Amniotic stem cell (primary cell): ENCODE measurements at places on chromosomes 13 and 19.

- no peak for DNase-seq
Observed at GRCh38 chr13:69623973-69624372, 483.7 kb upstream of the ATXN8OS start.

GRCh38 chr19:43595605-43595998 is 332 bp downstream of the IRGQ start:
- no peak for DNase-seq

GRCh38 chr13:41313659-41314197 is 2.7 kb downstream of the NAA16 start:
- DNase-seq: no peak

- DNase-seq: no peak
Observed at GRCh38 chr19:47657719-47658118, 48.8 kb downstream of the BICRA start.

- no peak for DNase-seq
Observed at GRCh38 chr19:38813323-38813722, 578 bp upstream of the LGALS4 start.

- DNase-seq: no peak
Observed at GRCh38 chr19:50679177-50680125, 30.2 kb downstream of the C19orf81 start.

GRCh38 chr19:31715249-31715945 is 366.2 kb upstream of the TSHZ3 start:
- no peak for DNase-seq

DNA sequence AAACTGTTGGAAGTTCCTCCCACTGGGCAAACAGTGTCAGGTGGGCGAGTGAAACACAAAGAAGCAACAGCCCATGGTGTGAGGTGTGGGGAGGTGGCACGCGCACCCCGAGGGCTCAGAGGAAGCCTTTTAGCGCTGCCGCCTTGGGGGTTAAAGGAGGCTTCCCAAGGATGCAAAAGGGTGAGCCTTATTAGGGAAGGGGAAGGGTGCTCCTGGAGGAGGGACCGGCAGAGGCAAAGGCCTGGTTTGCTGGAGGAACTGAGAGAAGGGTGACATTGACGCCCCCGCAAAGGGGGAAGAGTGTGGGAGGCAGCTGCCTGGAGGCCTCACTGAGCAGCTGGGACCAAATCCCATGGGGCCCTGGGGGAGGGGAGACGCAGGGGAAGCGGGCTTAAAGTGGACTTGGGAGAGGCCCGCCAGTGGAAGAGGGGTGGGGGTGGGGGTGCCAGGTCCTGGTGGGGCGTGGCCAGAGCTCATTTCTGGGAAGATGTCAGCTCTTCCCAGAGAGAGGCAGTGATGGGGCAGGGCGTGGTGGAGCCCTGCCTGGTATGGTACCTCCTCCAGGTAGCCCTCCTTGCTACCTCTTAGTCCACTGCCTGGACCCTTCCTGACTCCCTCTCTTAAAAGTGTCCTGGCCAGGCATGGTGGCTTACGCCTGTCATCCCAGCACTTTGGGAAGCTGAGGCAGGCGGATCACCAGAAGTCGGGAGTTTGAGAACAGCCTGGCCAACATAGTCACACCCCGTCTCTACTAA is 12.0 kb upstream of the FCHO1 start:
- DNase-seq: no peak

DNA sequence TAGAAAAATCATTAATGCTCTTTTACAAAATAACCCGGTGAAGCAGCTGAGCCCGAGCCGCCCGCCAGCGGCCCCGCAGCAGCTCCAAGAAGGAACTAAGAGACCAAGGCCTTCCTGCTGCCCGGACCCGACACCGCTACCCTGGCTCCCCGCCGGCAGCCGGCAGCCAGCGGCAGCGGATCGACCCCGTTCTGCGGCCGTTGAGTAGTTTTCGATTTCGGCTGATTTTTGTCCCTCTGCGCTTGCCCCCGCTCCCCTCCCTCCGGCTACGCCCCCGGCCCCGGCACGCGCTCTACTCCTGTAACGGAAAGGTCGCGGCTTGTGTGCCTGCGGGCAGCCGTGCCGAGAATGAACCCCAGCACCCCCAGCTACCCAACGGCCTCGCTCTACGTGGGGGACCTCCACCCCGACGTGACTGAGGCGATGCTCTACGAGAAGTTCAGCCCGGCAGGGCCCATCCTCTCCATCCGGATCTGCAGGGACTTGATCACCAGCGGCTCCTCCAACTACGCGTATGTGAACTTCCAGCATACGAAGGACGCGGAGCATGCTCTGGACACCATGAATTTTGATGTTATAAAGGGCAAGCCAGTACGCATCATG is at the start of gene PABPC3:
Gene PABPC3, plus strand, starts transcription at position 286 of the 603 bp plus-strand sequence. Its CDS starts 63 bp downstream, at position 349.
- no peak for DNase-seq

DNA sequence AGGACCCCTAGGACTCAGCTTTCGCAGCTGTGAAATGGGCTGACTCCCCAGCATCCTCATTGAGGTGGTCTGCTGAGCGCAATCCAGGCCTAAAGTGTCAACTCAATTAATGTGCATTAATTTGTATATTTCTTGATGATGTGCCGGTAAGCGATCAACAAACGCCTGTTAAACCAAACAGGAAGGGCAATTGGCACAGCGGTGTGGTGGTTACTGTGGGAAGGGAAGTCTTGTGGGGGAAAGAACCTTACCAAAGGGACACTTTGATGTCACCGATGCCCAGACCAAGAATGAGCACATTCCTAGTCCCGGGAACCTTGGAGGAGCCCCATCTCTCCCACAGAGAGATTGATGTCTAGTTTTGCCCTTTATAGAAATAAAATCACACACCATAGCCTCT is 1.6 kb downstream of the JAK3 start:
- DNase-seq: no peak

GRCh38 chr19:45161738-45162607 is 1.2 kb upstream of the NKPD1 start:
- no peak for DNase-seq

DNA sequence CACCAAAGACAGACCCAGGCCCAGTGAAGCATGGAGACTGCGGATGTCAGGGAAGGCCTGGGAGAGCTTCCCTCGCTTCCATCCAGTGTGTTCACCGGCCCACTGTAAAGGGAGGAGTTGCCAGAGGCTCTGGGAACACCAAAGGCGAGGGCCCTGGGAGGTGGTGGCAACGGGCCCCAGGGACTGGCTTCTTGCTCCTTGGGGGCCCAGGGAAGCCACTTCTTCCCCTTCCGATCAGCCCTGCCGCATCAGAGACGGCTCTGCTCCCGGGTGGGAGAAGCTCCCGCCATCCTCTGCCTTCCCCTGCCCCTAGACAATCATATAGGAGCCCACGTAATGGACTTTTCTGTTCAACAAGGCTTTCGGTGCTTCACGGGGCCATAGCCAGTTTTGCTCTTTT is 83.4 kb upstream of the GPR183 start:
- DNase-seq: no peak

- no peak for DNase-seq
Observed at GRCh38 chr13:89150362-89150761, 1479.2 kb downstream of the SLITRK5 start.

DNA sequence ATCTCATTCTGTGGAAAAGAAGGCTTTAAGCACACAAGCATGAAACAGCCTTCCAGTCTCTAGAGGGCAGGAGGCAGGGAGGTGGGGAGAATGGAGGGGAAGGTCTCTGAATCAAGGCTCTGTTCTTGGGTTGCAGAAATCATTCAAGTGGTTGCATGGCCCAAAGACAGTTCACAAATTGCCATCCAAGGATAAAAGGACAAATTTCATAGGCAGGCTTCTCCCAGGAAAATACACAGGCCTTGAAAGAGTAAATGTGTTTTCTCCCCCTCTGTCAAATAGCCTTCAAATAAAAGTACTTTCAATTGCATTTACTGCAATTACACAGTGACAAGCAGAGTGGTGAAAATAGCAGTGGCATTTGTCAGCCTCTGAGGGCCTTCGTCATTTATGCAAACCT is 450.8 kb downstream of the DCT start:
- no peak for DNase-seq

- DNase-seq: no peak
Observed at GRCh38 chr13:75250526-75251178, 231.3 kb downstream of the TBC1D4 start.

DNA sequence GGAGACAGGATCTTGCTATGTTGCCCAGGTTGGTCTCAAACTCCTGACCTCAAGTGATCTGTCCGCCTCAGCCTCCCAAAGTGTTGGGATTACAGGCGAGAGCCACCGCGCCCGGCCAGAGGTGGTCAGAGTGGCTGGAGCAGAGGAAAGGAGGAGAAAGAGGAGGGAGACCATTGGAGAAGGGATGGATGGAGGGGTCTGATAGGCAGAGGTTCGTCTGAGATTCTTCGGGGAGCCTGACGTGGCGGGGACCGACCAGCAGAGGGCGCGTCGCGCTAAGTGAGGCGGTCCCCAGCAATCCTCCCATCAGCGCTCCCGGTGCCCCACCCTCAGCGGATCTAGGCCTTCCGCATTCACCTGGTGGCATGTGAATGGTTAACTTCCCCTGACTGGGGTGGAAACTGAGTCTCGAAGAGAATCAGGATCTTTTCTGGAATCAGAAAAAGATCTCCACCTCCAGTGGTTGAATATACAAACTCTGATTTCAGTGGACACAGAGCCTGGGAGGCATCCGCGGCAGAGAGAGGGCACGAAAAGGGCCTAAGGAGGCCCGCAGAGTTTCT is 8.8 kb downstream of the GTPBP3 start:
- no peak for DNase-seq

- no peak for DNase-seq
Observed at GRCh38 chr13:79511611-79512010, 30.7 kb downstream of the NDFIP2 start.

- DNase-seq: no peak
Observed at GRCh38 chr19:1650650-1651567, 1.5 kb downstream of the TCF3 start.

DNA sequence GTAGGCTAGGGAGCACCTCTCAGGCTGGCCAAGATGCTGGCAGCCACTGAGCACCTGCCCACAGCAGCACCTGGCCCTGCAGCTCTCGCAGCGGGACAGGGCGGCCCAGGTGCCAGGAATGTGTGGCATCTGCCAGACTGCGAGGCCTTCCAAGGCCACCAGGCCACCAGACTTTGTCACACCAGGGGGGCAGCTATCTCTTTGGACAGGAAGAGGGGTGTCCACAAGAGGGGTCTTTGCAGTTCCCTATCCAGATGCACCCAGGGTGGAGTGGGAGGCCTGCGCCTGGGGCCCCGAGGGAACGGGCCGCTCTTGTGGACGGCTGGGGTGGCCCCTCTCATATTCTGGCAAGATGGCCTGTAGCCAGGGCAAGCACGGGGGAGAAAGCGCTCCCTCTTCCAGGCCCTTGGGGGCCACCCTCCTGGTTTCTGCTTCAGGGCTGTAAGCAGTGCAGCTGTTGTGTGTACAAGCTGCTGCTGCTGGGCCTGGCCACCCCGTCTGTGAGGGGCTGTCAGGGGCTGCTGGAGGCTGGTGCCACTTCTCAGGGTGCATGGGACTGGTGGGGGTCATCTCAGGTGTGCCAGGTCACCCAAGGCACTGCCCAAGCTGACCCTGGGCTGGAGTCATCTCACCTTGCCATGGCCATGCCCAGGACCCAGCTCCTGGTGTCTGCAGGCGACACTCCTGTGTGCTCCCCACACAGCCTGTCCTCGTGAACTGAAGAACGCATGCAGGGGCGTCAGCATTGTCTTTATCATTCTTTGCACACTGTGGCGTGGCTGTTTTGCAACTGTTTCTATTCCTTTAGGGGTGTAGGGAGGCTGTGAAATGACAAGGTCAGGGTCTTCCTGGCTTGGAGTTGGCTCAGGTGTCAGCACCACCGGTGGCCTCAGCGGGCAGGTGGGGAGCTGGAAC is 1.8 kb downstream of the TEX29 start:
- no peak for DNase-seq

DNA sequence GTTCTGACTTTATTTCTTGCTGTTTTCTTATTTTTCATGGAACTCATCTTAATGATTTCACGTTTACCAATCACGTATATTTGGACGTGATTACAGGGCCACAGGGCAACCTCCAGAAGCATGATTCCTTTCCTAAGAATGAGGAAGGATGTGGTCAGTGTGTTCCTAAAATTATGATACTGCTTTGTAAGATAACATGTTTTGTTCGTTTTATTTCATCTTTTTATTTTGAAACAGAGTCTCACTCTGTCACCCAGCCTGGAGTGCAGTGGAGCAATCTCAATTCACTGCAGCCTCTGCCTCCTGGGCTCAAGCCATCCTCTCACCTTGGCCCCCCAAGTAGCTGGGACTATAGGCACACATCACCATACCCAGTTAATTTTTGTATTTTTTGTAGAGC is 24.8 kb upstream of the LAIR1 start:
- DNase-seq: no peak

DNA sequence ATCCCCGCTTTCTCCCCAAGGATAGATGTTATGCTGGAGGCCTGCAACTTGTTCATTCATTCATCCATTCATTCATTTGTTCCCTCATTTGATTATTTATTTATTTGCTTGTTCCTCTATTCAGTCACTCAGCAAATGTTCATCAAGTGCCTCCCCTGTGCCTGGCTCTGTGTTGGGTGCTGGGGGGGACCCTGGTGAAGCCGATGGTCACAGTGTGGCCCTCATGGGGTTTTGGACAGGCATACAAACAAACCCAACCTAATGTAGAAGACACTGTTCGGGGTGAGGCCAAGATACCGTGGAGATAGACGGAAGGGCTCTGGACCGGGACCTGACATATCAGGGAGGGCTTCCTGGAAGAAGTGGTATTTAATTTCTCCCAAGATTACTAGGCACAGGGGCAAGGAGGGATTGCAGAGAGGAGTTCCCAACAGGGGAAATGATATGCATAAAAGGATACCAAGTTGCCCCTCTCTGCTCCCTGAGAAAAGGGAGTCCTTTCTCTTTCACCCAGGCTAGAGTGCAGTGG is 58.1 kb downstream of the ZNF536 start:
- no peak for DNase-seq

GRCh38 chr19:48117515-48118130 is 7.0 kb upstream of the PLA2G4C start:
- no peak for DNase-seq

DNA sequence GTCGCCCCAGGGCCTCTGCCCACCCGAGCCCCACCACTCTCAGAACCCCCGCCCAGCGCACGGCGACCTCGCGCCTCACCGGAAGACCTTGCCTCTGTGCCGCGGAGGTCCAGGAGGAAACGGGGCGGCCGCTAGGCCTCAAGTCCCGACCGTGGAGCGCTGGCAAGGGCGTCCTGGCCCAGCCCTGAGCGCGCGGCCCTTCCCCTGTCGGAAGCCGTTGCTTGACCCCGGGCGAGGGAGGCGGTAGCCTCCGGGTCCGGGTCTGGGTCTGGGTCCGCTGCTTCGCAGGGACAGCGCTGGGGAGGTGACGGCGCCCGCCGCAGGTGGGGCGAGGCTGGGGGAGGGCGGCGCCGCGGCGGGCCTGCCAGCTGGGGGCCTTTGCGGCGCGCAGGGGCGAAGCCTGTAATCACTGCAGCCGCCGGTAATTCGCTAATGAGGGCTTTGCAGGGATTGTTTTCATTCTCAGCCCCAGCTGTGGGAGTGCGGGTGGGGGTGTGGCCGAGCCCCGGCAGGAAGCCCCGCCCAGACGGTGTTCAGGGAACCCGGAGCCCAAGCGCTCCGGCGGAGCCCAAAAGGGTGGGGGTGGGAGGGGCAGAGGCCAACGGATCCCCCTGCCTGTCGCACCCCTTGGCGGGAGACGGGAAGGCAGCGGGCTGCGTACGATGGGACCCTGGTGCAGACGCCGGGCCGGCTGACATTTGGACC is 8.6 kb downstream of the C19orf25 start:
- DNase-seq: no peak

GRCh38 chr13:85521657-85522056 is 277.6 kb downstream of the SLITRK6 start:
- no peak for DNase-seq
